T-helper 22 cell (primary cell): ENCODE measurements at places on chromosomes 7 and 10.

GRCh38 chr10:97633921-97634320, 621 bp upstream of the MORN4 start:
- DNase-seq, result no peak

DNA sequence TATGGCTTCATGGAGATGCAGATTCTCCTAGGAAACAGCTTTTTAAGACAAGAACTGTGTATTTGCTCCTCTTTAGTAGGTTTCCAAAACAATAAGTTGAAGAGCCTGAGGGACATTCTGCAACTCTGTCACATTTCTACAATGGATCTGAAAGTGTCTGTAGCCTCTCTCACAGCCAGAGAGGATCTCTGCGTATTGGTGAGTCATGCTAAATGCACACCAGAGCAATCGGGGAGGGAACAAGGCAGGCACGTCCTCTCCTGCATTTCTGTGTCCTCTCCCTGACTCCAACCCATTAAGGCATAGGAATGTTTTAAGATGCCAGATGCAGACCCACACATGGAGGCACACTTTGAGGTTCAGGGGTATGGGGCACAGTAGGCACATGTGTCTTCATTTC, 1126.4 kb upstream of the GHITM start:
- no peak for DNase-seq

DNA sequence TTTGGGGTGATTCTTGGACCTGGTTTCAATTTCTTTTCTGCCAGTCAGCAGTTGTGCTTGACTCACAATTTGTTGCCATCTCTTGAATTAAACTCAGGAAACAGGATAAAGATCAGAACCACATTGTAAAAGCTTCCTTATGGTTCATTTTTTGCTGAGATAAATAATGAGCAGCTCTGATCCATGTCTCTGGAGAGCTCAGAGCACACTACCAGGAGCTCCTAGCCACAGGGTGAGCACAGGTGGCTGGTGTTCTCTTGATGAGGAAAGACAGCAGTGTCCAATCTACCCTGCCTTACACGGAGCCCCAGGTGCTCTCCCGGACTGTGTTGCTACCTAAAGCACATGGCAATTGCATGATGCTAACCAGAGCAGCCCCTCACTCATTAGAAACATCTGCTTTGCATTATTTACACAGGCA, 17.2 kb upstream of the FAM170B start:
- DNase-seq, result no peak

- no peak for DNase-seq
These were observed 163.0 kb upstream of the PPP1R3A start for GRCh38 chr7:114081606-114082425.

GRCh38 chr10:91521439-91521838, 111.3 kb downstream of the HECTD2 start:
- DNase-seq, result no peak

DNA sequence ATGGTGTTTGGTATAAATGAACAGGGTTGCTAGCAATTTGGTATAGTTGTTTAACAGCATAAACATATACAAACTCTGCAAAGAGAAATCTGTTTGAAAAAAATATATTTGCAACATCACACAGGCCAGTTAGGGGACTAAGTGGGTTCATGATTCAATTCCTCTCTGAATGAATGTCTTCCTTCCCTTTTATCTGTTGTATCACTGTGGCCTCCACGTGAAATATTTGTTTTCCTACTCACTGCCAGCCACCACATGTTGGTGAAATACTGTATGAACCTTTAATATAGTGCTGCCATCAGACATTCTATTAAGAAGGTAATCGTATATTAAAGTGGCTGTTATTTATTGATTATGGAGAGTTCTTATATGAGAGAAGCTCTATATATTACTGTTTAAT, 157.0 kb downstream of the ARID5B start:
- no peak for DNase-seq

DNA sequence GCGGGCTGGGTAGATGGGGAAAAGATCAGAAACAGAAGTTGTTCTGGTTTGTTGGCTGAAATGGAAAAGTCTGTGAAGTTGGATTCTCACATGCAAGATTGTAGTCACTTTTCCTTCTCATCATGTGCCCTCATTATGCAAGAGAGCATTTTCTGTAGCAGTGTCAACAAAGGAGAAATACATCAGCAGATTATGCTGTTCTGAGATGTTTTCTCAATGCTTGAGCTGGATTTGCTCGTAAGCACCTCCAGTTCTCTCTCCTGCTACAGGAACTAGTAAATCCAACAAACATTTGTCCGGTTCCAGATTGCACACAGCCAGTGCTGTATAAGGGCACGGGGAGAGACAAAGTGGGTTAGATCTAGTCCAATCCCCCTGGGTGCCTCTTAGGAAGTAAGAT, 90.0 kb downstream of the GATA3 start:
- no peak for DNase-seq

- no peak for DNase-seq
These were observed 149.5 kb downstream of the CXCL12 start for GRCh38 chr10:44235363-44235762.

DNA sequence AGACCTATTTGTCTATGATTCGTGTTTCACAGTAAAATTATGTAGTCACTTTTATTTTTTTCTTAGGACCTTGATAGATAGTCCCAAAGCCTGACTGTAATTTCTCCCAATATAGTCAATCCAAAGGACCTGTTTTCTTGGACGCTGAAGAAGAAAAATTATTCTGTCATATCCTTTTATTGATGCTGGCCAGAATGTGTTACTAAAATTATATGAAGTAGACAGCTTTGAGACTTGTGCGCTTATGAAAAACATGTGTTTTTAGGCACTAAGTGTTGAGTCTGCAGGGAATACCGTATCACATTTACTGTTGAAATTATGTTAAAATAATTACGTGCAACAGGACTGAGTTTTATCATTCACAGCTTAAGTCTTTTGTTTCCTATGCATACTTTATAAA, 17.9 kb downstream of the TES start:
- no peak for DNase-seq

GRCh38 chr7:91264924-91265681, 870 bp downstream of the FZD1 start:
- DNase-seq, result no peak

DNA sequence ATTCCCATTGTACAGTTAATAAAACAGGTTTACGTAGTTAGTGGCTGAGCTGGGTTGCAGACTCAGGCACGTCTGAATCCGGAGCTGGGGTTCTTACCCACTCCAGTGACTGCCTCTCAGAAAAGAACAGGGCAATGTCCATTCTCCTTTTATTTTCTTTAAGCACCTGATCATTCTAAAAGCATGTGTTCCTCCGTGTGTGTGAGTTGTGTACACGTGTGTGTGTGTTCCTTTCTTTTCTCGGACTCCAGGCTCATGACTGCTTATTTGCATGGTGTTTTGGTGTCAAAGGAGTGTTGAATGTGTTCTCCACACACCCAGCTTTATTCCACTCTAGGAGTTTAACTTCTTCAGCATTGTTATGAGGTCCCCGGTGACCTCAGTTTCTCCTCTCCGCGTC, 260.1 kb downstream of the SNX10 start:
- no peak for DNase-seq

DNA sequence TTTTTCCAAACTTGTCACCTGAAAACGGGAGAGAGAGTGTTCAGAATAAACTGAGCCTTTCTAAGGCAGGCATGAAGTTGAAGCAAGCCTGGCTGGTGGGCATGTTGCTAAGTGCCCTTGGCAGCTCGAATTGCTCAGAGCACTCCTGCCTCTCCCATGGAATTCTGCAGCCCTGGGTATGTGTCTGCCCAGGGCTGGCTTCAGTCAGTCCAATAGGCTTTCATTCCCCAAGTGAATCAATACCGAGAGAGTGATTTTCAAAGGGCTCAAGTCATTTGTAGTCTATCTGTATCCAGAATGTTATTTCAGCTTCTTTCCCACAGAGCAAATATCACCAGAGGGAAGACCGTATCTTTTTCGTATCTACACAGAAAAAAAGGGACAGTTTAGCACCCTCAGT, 415.5 kb upstream of the COBL start:
- no peak for DNase-seq

- DNase-seq, result no peak
These were observed 373 bp downstream of the DHX32 start for GRCh38 chr10:125880719-125881118.

- DNase-seq, result no peak
These were observed 491.6 kb upstream of the GALNT17 start for GRCh38 chr7:70640266-70640833.
